Right renal pelvis (tissue), 4 donors: ENCODE measurements at places on chromosomes 5 and 9.

- DNase-seq, result no peak
These were observed 196.7 kb downstream of the PBX3 start for GRCh38 chr9:125943831-125944230.

DNA sequence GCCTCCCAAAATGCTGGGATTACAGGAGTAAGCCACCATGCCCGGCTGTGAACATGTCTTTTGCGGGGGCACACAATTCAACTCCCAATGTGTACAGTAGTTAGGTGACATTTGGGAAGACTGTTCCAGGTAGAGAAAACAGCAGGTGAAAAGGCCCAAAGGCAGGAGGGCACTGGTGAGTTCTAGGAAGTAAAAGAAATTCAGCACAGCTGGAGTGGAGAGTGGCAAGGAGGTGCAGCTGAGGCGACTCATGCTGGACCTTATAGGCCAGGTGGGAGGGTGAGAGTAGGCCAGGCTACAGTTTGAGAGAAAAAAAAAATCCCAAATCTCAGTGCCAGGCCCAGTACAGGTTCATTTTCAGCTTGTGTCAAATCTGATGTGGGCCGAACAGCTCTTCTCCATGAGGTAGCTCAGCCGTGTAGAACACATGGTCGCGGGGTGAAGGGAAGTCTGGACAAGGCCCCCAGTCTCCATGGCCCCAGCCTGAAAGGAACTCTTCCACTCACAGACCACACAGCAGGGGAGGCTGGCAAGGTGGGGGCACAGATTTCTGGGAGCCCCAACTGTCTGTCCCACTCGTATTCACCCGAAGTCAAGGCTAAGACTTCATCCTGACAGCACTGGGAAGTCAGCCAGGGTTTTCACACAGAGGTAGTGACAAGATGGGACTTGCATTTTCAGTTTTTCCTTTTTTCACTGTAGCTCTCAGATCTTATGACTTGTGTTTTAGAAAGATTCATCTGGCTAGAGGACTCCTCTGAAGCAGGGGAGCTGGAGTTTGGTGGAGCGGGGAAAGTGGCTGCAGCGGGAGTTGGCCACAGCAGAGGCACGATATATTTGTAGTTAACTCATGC, 4.5 kb upstream of the HNRNPAB start:
- DNase-seq, result no peak

DNA sequence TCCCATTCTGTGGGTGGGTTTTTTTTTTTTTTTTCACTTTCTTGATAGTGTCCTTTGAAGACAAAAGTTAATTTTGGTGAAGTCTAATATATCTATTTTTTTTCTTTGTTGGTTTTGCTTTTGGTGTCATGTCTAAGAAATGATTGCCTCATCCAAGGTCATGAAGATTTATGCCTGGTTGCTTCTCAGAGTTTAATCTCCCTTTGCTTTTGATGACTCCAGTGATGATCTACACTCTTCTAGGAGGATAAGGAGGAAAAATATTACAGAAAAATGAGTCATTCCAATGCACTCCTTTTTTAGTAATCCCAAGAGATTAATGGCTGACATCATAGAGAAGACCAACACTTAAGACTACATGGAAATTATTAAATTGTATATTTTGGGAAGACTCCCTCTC, 79.7 kb upstream of the ICE1 start:
- no peak for DNase-seq

GRCh38 chr5:14298126-14298847, 155.1 kb downstream of the TRIO start:
- DNase-seq, result no peak

DNA sequence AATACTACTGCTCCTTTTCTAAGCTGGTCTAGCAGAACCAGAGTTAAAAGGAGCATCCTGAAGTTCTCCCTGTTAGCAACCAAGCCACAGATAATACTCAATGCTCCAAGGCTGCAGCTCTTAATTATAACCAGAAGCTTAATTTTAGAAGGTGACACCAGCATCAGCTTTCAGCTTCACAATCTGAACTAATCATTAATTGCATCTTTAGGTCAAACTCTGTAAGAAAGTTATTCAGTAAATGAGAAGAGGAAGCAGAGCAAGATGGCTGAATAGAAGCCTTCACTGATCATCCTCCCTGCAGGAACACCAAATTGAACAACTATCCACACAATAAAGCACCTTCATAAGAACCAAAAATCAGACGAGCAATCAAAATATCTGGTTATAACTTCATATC, 38.5 kb downstream of the APBA1 start:
- DNase-seq, result no peak

DNA sequence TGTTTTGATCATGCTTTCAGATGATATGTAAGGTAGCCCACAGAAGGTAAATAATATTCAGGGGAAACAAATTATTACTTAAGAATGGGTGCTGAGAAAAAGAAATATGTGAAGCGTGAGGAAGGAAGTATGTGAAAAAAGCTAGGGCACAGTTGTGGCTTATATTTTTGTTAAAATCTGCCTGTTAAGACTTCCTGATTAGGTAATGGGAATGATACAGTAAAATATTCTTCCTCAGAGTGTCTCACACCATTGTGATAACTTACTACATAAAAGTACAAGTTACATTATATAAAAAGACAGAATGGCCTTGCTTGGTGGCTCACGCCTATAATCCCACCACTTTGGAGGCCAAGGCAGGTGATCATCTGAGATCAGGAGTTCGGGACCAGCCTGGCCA, 18.7 kb upstream of the PARP8 start:
- no peak for DNase-seq

GRCh38 chr9:69494763-69495162, 169.7 kb downstream of the ENTREP1 start:
- DNase-seq, result no peak
